ENCODE measurements at places on chromosomes 16 and 17. TPM values are rescaled to one million over a fixed set of nuclear protein-coding genes. Genes with fewer than 3 reads are reported as not detected.

DNA sequence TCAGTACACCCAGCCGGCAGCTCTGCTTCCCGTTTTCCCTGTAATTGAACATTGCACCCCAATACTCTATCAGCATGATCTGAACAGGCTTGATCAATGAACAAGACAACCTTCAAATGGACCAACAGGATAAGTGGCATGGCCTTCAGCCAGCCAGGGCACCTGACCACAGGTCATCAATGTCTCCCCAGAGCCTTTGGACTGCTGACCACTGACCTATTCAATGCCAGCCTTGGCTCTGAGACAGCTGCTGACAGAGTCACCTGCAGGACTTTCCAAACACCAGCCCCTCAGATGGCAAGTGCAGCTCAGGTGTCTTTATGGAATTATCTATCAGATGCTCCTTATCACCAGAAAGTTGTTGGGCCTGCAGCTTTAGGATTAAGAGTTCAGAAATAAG lies 462.9 kb upstream of the ASIC2 start:
- no peak for DNase-seq

- no peak for DNase-seq
Observed at GRCh38 chr16:1602285-1602684, 9.6 kb downstream of the IFT140 start.

GRCh38 chr17:35730400-35731005 lies 936 bp upstream of the RASL10B start:
- no peak for DNase-seq

GRCh38 chr17:77142689-77143088 lies 1.9 kb downstream of the SEC14L1 start:
- no peak for DNase-seq

DNA sequence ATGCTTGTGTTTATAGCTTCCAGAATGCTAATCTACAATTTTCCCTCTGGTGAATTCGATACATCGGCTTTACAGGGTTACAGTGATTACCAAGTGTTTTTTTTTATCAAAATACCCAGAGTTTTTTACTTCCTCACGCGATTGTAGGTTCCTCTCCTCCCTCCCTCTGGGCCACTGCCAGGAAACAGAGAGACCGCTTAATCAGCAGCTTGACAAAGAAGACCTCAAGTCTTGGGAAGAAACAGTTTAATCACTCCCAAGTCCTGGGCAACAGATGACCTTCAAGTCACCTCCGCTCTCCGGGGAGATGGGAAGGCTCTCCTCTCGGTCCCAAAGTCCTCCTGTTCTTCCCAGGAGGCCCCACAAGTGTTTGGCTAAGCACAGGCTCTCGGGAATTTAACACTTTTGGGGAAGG lies 23.5 kb downstream of the SMTNL2 start:
- DNase-seq = no peak

GRCh38 chr17:76497979-76498875 lies 3.0 kb downstream of the RHBDF2 start:
- no peak for DNase-seq

DNA sequence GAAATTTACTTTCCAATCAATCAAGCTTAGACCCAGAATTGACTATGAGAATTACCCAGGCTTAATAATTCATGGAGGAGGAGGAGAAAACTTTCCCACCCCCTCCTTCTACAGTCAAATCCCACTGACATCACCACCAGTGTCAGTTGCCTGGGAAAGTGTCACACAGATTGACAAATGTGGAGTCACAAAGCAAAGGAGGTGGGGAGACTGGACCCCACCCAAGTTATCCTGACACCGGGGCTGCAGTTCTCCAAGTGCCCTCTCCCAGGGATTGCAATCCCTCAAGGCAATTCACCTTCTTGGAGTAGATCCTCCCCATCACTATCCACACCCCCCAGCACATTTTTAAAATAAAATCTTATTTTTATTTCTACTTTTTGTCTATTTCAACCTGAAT lies 100.2 kb upstream of the CDH11 start:
- no peak for DNase-seq

DNA sequence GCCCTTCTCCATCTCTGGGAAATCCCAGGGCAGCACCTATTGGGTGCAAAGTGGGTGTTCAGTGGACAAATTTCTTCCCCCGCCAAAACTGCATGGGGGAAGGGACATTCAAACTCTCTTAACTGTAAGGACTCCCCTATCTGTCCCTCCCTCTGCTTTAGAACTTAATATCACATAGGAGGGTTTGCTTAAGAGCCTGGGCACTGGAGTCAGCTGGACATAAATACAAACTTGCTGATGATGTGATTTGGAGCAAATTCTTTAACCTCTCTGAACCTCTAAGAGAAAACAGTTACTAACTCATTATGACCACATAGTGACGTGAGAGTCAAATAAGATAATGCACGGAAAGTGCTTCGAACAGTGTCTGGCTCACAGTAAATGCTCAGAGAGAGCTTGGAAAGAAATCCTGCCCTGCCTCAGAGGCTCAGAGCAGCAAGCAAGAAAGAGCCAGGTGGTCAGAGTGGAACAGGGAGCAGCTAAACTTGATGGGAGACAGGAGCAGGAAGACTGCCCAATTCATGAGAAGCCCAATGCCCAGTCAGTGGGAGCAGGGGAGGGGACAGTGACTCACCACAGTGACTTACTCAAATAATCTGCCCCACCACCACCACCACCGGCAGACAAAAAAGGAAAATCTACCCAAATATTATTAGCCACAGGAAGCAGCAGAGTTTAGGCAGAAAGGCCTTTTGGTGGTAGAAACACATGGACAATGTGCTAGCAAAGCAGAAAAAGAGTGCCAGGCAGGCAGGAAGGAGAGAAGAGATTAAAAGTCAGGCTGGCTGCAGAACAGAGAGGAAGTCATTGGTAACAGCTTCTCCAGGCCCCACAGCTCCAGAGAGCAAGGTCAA lies 23.9 kb upstream of the CCL1 start:
- no peak for DNase-seq

GRCh38 chr16:4693956-4694641 lies 737 bp downstream of the NUDT16L1 start:
- peak; percentile 27 for DNase-seq

- no peak for DNase-seq
Observed at GRCh38 chr16:20681821-20682760, 15.4 kb downstream of the ACSM1 start.

DNA sequence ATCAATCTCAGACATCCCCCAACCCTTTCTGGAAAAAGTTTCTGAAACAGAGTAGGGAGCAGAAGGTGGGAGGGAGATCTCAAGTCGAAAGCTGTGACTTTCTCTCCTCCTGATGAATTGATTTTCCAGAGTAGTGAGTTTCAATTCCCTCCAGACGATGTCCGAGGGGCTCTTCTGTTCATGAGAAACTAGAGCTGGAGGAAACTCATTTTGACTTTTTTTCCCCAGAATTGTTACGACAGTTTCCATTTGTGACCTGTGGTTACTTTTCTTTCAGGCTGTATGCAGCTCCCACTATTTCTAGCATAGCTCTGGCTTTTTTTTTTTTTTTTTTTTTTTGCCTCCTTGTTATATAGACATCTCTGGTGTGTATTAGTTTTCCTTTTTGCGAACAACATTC lies 422.1 kb upstream of the SALL1 start:
- no peak for DNase-seq

- peak; percentile 86 for DNase-seq
Observed at GRCh38 chr16:88978608-88979346, 1.8 kb upstream of the CBFA2T3 start.

DNA sequence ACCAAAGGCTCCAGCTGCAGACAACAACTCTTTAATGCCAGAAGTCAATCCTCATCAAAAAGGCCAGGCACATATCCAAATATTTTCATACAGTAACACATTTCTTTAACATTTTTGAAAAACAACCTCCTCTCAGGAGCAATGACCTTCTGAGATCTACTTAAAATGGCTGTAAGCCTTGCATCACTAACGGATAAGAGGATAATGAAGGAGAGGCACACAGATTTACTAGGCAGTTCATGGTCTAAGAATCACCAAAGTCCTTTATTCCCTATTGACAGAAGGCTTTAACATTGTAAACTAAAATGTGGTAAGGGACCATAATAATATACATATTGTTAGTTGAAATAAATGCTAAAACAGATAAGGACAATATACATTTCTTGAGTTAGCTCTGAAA lies 114.7 kb downstream of the USP32 start:
- no peak for DNase-seq

DNA sequence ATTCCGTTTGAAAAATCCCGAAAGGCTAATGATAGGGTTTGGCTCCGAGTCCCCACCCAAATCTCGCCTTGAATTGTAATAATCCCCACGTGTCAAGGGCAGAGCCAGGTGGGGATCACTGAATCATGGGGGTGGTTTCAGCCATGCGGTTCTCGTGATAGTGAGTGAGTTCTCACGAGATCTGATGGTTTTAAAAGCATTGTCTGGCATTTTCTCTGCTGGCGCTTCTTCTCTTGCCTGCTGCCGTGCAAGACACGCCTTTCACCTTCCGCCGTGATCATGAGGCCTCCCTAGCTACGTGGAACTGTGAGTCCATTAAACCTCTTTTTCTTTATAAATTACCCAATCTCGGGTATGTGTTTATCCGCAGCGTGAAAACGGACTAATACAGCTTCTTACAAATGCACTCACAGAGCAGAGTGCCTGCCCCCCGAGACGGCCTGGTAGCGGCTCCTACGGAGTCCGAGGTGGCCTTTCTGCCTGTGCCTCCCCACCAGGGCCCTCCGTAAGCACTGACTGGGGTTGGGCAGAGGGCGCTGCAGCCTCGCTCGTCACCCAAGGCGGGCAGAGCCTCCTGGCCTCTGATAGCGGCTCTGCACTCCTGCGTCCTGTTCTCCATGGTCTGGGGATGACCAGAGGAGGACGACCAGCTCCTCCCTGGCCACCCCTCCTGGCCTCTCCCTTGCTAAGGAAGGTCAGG lies 131.7 kb downstream of the FOXL1 start:
- no peak for DNase-seq

DNA sequence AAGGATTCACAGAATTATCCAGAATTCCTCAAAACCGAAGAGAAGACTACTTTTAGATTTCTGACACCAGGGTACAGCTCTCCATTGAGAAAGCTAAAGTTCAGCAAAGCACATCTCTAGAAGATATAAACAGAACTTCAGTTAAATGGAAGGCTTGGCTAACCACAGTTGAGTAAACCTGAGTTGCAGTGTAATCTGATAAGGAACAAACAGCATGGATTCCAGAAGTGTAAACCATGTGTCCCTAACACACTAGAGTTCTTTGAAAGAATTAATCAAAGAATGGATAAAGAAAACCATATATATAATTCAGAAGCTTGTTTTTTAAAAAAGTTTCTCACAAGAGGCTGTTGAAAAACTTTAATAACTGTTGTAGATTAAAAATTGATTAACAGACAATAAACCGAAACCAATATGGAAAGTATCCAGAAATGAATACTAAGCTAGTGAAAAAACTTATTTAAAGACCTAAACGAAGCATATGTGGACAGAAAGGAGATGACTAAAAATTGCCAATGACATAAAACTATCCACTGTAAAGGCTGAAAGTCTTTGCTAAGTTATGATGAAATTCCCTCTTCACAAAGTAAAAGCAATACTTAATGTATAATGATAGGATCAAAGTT lies 4.3 kb downstream of the RNF43 start:
- no peak for DNase-seq

DNA sequence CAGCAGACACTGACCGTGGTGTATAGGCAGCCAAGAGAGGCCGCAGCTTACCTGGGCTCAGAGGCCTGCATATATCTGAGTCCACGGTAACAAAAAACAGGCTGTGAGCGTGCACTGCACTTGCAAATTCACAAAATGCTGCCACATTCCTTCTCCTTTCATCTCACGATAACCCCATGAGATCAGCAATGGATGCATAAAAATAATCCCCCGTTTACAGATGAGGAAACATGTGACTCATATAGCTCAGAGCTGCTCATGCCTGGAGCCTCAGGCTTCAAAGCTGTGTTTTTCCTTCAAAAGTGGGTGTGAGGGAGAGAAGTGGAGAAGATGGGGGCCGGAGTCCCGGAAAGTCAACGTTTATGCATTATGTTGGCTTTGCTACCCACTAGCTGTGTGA lies 118.3 kb upstream of the FOXF1 start:
- no peak for DNase-seq

DNA sequence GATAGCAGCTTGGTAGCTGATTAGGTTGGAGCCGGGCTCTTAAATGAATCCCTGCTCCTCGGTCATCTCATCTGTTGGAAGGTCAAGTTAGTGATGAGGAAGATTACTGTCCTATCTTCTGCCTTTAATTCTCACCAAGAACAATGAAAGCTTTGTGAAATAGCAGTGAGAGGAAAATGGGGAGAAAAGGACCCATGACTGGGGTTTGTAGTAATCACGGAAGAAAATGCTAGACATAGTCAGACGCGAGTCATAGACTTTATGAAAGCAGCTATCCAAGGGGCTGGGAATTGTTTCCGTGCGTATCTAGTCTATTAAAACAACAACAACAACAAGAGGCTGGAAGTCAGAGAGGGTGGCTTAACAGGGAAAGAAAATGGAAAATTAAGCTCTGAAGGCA lies 18.3 kb downstream of the PIK3R5 start:
- no peak for DNase-seq

DNA sequence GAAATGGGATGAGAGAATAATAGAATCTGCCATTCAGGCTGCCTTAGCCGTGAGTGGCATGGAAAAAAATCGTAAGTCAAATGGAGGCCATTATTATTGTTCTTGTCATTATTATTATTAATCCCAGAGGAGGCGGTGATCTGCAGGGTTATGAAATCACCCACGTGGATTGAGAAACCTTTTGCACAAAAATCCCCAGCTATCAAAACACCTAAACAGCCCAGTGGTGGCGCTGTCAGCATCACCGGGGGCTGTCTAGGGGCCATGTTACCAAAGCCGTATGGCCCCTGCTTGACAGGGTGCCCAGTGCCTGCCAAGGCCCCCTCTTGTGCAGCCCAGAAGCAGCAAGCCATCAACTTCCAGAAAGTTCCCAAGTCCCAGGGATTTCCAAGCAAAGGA lies 25.2 kb downstream of the CNGB1 start:
- no peak for DNase-seq

GRCh38 chr17:75872434-75873351 lies 5.7 kb downstream of the TRIM47 start:
- no peak for DNase-seq

DNA sequence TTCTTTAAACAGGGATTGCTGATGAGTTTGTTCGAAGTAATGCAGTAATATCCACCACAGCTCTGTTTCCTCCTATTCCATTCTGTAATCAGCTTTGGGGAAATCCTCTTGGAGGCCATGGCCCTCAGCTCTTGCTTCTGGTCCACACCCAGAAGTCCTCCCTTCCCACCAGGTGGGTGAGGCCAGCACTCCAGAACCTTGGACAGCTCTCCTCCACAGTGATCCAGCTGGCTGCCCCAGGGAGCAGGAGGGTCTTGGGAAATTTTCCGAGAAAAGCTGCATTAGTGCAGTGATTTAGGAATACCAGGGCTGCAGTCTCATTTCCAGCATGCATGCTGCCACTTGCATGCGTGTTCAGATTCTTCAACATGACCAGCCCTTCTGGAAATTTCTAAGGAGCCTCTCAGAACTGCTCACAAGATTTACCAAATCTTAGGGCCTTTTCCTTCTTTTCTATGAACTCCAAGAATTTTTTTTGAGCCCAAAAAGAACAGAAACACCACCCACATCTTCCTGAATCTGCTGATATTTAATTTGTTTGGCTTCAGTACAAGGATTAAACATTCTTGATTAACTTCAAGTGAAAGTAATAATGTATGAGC lies 4.2 kb downstream of the SMPD3 start:
- no peak for DNase-seq

ZNF629 gene
- polyA plus RNA-seq = 0.92 TPM

SMTNL2 gene
- polyA plus RNA-seq = not detected

CALB2 gene
- polyA plus RNA-seq = not detected

WIPI1 gene
- 1.4 TPM for polyA plus RNA-seq

EVI2A gene
- 11.2 TPM for polyA plus RNA-seq

MT1H gene
- not detected for polyA plus RNA-seq
